ENCODE measurements at places on chromosomes 4 and X.
A peak's percentile ranks its signal among the peaks of the same experiment; 100 is the strongest.

DNA sequence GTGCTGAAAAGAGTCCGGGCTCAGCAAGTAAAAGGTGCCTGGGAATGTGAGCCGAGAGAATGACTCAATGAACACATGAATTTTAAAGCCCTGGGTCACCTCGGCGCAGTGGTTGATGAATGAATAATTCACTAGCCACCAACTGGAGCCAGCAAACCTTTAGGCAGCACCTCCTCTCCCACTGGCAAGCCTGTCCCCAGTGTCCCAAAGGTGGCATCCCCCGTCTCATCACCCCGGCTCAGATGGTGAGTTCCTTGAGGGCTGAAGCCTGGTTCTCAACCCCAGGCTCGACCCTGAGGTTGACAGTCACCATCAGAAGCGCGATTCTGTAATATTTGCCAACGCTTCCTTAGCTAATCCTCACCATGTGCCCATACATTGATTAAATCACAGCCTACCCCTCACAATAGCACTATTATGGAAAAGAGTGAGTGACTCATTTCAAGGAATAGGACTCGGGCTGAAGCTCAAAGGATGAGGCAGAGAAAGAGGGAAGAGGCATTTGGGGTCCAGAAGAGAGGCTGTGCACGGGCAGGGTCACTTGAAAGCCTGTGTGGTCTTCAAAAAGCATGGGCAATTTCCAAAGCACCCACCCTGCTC lies 2.7 kb upstream of the CCNQ start:
- DNase-seq: no peak

- DNase-seq: no peak
These were observed 27.4 kb downstream of the ABLIM2 start for GRCh38 chr4:8131210-8131609.

- no peak for DNase-seq
These were observed 361.9 kb downstream of the ARHGAP24 start for GRCh38 chr4:85836588-85837438.

DNA sequence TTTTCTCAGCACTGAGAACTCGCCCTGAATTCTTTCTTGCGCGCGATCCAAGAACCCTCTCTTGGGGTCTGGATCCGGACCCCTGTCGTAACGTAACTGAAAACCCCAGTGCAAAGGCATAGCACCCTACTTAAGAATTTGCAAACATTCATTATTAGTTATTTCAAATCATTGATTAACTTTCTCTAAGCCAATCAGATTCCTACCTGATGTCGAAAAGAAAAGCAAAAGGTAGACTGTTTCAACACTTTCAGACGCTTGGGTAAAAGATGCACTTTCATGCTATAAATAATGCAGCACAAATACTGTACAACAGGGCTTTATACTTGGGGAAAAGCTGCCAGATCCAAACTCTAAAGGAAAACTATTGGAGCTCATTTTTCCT lies 817 bp upstream of the WDR19 start:
- DNase-seq: no peak

GRCh38 chrX:19760841-19761512 lies 126.4 kb downstream of the SH3KBP1 start:
- no peak for DNase-seq

DNA sequence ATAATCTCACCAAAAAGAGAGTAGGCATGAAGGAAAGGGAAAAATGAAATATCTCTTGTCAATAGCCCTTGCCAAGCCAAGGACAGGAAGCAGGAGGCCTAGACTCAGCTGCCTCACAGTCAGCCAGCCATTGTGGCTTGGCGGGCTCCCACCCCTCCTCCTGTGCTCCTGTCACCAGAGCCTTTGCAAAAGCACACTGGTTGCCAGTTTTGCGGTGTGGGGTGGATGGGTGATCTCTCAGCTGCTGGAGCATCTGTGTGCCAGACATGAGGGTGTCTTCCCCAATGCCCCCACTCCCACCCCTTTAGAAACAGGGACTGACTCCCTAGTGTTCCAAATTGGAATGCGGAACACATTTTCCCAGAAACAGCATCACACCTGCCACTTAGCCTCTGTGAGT lies 26.1 kb downstream of the ARHGEF6 start:
- DNase-seq: peak; percentile 33

GRCh38 chrX:69207216-69207615 lies 42.0 kb upstream of the PJA1 start:
- DNase-seq: no peak

DNA sequence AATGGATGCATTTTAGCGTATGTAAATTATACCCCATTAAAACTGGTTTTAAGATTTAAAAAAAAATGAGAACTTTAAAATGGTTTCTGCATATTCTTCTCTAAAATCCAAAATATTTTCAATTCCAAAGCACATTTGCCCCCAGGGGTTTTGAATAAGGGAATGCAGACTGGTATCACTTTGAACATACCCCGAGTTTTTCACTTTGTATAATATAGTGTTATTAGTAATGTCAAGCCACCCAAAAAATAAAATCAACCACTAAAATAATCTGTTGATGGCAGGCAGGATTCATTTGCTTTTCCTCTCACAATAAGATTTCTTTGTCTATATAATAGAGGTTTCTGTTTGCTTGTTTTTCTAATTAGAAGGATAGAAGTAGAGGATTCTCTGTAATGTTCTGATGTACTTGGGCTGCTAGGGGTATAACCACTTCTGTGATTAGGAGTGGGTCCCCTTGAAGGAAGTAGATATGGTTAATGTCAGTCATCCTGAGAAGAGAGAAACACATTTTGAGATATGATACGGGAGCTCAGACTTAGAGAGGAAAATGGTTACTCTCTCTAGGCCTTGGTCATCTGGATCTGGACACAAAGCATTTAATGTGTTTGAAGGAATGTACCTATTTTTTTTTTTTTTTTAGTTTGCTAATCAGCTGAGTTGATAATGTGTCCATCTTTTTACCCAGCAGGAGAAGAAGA lies 9.3 kb upstream of the LIN54 start:
- DNase-seq: no peak

Measured in NCI-H1105 (cell line).